GM12891 (cell line): ENCODE measurements at places on chromosomes 3 and 15.

- no peak for DNase-seq
These were observed 82.2 kb upstream of the THBS1 start for GRCh38 chr15:39498629-39499028.

GRCh38 chr3:141368062-141368924, at the start of gene ZBTB38:
ZBTB38 (plus strand) TSS chr3:141368504; CDS start chr3:141442389, 73,885 bp downstream.
- no peak for DNase-seq

DNA sequence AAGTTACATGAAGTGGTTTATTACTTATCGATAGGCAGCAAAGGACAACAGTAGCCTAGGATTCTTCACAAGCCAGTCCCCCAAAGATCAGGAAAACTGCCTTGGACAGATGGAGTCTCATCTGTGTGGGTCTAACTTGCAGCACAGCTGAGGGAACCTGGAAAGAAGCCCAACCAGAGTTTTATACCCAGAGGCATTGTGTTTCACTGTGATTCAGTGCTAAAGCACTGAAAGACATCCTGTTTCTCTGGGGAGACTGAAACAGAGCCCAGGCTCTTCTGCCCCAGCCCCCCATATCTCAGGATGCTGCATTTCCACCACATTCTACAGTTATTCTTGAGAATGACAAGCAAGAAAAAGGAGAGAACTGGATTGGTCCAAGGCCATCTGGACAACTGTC, 48.2 kb upstream of the PYDC2 start:
- DNase-seq, result no peak

DNA sequence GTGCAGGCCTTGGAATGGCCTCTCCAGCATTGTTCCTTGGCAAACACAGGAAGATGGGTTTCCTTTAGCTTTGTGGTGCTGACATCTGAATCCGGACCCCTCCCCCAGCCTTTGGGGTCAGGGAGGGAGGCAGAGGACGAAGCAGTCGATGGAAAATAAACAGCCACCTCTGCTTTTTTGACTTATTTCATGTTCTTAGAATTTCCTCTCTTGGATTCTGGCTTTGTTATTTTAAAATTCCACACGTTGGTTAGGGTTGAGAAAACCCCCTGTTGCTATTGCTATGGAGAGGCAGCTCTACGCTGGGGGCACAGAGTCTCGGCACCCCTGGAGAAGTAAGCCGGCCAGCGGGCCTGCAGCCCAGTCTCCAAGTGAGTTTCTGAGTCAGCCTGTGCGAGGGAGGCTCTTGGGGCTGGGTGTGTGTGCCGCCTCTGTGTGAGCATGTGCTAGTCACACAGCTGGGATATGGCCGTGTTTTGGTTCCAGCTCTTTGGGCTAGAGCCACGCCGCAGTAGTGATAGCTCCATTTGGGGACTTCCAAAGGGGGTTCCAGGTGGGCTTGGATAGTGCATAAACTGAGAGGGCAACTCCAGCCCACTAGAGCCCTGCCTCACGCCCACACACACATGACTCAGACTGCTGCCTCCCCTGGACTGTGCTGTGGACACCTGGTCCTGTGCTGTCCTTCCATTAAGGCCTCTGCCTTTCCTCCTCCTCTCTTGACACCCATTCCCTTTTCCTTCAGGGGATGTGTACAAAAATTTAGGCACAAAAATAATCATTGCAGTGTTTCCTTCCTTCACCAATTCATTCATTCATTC, 58.8 kb downstream of the AMOTL2 start:
- DNase-seq, result no peak

GRCh38 chr3:194130188-194130587, 5.8 kb upstream of the HES1 start:
- DNase-seq, result no peak

- DNase-seq, result no peak
These were observed 79.3 kb downstream of the TNIK start for GRCh38 chr3:171380711-171381425.

GRCh38 chr3:4198491-4198890, 104.7 kb upstream of the SETMAR start:
- DNase-seq, result no peak
